ENCODE measurements at places on chromosomes 4 and X.
A peak's percentile ranks its signal among the peaks of the same experiment; 100 is the strongest.

DNA sequence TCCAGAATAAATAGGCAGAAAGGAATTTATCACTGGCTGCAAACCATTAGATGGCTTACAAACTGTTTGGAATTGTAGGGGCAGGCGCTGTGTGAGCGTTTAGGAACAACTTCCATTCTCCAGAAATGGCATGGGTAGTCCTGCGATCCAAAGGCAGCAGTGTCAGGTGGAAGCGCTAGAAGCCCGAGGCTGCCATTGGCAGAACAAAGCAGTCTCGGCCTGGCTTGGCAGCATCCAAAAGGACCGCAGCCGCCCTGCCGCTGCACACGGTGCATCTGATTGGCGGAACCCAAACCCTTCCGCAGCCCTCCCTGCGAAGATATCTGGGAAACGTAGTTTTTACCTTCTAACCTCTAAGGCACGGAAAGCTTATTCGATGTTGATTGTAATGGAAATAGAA lies 23.6 kb upstream of the YTHDC1 start:
- peak; percentile 62 for DNase-seq

GRCh38 chrX:125101971-125102755 lies 217.5 kb upstream of the TEX13C start:
- DNase-seq, result no peak

- DNase-seq, result no peak
These were observed 67.0 kb downstream of the FGF16 start for GRCh38 chrX:77514177-77514576.

DNA sequence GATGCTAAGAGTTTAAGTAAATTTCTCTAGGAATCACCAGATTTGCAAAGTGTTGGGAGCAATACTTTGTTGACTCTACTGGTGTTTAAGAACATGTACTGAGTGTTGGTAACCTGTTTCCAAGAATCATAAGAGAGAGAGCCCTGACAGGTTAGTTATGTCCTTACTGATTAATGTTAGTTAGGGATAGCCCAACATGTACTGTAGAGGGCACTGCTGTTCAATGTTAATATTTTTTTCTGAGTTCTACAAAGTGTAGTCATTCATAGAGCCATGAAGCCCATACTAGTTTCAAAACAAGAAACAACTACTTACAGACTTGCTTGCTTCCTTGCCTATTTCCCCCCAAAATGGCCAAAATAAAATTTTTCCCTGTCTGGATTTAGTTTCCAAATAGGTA lies 11.9 kb downstream of the TMPRSS11D start:
- no peak for DNase-seq

- DNase-seq, result no peak
These were observed 113.7 kb upstream of the TSPAN5 start for GRCh38 chr4:98771959-98772632.

- DNase-seq, result no peak
These were observed 442.8 kb upstream of the ZFP42 start for GRCh38 chr4:187552781-187553180.

DNA sequence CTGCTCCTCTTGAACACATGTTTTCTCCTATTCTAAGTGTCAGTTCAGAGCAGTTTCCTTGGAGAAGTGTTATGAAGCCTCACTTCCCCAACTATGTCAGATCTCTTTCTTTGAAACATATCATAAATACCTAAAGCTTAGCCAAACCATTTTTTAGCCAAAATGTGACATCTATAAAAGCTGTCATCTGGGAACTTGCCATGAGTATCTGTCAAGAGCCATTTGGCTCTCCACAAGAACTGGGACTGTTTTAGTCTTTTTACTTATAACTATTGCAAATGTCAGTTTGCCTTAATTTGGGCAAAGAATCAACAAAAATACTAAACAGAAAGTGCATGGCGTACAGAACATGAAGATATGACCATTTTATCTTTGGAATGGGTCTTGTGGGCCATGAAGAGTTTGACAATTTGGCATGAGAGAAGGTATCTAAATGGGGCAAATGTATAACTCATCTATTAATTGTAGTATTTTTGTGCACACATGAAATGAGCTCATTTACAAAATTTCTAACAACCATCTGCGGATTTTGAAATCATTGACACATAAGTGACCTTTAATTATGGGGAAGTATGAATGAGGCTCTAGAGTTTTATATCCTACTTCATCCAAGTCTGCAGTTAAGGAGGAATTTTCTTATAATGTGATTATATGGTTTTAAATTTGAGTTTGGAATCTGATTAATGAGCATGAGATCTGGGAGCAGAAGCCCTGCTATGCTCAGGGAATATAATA lies 129.1 kb upstream of the PACRGL start:
- DNase-seq, result no peak

DNA sequence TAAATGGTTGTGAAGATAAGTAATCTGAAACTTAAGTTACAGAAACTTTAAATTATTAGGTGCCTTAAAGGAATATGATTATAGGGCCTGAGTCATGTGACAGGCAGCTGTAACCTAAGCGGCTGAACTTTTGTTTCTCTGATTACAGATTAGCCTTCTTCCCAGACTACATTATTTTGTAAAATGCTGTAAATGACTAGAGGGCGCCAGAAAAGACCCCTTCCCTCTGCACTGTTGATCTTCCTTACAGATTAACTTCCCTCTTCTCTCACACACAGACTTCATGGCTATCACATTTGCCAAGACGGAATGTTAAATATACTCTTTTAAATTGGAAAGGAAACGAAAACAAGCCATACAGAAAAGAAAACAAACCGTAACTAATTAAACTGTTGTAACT lies 96.6 kb downstream of the EVC2 start:
- no peak for DNase-seq

GRCh38 chr4:52979821-52980590 lies 117.9 kb downstream of the RASL11B start:
- DNase-seq, result no peak

DNA sequence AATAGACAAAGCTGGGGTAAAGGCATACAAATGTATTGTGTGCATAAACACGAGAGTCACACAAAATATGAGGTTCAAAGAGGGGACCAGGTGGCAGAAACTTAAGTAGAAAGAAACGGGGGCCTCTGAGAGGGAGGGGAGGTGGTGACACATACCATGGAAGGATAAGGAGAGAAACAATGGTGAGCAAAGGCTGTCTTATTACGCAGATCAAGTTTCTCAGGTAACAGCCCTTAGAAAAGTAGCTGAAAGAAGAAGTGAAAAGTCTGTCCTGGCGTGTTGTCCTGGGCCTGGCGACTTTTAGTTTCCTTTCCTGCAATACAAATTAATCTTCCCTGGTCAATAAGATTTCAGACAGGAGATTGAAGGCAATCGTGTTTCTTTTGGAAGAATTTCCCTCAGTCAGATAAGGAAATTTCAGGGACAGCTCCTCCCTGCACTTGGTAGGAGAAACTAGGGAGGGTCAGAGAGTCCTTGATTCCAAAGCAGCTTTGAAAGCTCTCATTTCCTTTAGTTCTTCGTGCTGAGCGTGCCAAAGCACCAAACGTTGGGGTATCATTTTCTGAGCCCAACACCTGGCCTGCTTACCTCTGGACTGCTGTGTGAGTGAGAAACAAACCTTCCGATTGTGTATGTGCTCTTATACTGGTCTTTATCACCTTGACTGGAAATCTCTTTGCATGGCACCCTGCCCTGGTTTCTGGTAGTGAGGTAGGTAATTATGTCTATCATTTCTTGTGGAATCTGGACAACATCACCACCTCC lies 676.7 kb upstream of the LCORL start:
- no peak for DNase-seq

DNA sequence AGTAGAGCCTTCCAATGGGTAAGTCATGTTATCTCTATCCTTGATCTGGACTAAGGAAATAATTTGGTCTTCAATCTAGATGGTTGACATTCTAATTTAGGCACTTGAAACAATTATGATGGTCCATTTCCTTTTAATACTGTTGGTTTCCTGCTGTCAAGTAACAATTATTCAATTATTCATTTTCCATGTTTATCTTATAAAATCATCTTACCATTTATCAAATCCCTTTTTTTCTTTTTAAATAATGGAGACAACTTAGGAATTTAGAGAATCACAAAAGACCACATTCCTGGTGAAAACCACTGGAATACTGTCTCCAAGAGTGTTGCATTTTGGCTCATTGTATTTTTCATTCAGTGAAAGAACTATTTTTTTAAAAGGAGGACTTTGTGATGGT lies 148.7 kb upstream of the CTSO start:
- no peak for DNase-seq

- DNase-seq, result no peak
These were observed 5.2 kb upstream of the CBR4 start for GRCh38 chr4:169015186-169015623.

DNA sequence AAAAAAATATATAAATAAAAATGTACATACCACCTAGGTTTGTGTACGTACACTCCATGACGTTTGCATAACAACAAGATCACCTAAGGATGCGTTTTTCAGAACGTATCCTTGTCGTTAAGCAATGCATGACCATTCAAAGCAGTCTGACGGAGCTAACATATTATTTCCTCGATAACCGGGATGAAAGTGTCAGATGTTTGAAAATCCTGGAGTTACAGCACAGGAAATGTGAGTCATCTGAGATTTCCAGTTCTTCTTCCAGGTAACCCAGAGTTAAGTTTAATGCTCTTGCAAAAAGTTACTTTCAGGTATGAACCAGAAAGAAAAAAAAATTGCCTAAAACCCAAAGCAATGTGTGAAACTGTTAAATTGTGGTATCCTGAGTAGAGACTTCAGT lies 107.9 kb downstream of the LDB2 start:
- DNase-seq, result no peak

DNA sequence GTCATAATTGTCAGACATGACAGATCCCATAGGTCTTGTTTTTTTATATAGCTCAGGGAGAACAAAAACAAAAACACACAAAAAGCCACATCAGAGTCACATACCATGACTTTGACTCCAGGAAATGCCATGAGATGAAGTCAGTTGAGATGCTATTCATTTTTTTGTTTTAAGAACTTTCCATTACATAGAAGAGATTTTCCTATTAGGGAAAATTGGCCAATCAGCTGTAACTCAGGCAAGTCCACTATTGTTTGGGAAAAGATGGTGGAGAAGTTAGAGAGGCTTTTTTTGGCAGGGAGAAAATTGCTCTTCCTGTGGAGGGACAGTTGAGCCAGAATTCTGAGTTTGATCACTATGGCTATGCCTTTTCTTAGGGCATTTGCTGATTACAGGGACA lies 72.6 kb downstream of the SMARCA5 start:
- no peak for DNase-seq

- DNase-seq, result no peak
These were observed 45.5 kb downstream of the OPHN1 start for GRCh38 chrX:68387776-68388175.

DNA sequence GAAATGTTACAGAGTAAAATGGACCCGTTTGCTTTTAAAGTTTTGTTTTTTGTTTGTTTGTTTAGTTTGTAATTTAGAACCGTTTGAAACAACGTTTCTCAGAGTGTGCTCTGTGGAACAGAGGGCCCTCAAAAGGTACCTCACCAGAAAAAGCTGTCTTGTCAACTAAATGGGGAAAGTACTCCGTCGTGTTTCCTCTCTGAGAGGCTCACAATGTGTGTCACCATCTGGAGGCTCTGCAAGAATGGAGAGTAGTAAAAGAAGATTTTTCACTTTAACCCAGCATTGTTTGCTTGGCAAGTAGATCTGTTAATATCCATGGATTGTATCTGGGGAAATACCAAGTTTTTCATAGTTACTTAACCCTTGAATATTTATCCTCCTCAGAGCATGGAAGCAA lies 1.5 kb upstream of the ENPEP start:
- no peak for DNase-seq

DNA sequence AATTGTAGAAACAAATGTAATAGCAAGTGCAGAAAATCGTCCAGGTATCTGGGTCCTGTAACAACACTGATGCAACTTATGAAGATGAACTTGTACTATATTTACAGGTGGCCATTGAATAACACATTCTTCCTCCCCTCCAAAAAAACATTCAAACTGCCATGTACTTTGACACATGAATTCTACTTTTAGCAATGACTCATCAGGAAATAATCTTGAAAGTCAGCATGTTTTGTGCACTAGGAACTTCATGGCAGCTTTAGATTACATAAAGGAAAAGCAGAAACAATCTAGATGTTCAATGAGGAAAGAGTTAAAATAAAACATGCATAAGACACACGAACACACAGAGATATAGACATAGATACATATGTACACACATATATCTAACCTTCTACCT lies 2.5 kb downstream of the PABPC1L2A start:
- no peak for DNase-seq

DNA sequence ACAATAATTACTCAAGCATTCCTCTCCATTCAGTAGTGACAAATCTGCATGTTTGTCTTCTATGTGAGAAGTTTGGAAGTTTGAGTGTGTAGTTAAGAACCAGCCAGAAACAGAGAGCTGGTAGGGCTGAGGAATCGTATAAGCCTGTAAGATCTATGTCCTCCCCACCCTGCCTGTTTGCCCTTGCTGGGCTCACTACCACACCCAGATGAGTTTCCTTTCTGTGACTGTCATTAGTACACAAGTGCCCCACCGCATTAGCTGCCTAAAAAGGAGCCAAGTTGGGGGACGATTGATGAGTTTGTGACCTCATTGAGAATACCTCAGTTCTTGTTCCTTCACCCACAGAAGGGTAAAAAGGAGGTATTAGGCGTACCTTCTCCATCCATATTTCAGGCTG lies 28.3 kb downstream of the DOCK11 start:
- DNase-seq, result peak; percentile 66

DNA sequence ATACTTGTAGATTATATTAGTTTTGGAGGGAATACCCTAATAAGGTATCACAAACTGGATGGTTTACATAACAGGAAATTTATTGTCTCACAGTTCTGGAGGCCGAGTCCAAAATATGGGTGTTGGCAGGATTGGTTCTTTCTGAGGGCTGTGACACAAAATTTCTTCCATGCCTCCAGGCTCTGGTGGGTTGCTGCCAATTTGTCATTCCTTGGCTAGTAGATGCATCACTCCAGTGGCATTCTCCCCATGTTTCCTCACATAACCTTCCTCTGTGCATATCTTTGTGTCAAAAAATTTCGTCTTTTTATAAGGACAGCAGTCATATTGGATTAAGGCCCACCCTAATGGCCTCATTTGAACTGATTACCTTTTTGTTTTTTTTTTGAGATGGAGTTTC lies 49.3 kb downstream of the APELA start:
- DNase-seq, result no peak

GRCh38 chrX:101009090-101009489 lies 39.6 kb downstream of the ARL13A start:
- no peak for DNase-seq

DNA sequence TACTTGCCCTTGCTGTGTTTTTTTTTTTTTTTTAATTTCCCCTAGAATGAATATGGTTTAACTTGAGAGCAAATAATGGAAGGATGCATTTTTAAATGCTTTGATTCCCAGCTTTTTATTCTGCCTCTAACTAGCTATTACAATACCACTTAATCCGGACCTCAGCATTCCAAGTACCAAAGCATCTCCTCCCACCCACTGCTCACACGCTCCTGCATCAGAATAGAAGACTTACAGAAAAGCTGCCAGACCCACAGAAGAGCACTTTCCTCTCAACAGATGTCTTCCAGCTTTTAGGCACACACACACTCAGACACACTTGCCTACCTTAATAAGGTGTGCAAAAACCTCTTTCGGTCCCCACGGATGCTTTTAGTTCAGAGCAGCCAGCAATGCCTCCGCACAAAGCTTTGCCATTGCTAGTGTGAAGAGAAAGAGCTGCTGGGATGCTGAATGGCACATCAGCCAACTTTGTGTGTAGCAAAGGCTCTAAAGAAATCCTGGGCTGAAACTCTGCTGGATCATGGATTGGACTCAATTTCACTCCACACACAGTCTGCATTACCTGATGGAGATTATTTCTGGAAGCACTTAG lies 1056.2 kb downstream of the DMD start:
- no peak for DNase-seq

GRCh38 chrX:28133763-28134162 lies 152.5 kb upstream of the DCAF8L1 start:
- DNase-seq, result no peak

Data from CD4-positive, alpha-beta memory T cell (primary cell).